ENCODE measurements at places on chromosomes 12 and 14.
A peak's percentile ranks its signal among the peaks of the same experiment; 100 is the strongest.

DNA sequence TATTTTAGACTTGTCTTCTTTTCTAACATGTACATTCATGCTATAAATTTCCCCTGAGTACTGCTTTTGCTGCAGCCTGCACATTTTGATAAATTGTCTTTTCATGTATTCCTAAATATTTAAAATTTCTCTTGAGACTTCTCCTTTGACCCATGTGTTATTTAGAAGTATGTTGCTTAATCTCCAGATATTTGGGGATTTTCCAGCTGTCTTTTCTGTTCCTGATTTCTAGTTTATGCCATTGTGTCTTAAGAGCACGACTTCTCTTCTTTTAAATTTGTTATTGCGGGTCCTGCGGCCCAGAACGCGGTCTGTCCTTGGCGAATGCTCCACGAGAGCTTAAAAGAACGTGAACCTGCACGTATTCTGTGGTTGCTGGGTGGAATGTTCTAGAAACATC is 136.4 kb downstream of the KIF26A start:
- DNase-seq = no peak

DNA sequence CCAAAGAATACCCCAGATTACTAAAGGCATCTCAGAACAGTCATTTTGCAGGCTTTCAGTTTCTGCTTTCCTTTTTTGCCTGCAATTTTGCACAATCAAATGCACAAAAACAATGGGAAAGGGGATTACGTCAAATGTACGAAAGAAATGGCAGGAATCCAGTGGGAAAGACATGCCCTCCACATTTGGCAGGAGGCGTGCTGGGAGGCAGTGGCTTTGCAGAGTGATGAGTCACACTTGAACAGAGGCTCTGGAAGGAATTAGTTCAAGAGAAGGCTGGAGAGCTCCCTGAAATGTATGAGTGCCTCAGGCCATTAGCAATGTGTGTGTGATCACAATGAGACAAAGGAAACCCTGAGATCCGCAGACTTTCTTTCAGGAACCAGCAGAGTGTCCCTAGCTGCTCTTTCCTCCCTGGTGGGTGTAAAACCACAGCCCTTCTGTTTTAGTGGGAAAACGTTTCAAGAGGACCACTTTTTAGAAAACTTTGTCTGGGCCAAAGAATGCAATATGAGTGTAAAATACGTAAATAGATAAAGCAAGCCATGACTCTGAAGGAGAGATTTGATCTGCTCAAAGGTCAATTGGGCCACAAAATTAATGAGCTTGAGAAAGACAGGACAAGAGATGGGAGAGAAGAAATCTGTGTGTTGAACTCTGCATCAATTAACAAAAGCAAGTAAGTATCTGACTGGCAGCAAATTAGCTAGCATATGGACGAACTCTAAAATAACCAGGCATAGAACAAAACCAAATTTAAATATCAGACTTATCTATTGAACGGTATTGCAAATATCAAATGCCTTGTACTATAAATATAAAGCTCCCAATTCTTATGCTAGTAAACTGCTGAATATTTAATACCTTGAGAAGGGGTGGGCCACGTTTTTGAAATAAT is 155.4 kb upstream of the PDE3A start:
- DNase-seq = no peak

DNA sequence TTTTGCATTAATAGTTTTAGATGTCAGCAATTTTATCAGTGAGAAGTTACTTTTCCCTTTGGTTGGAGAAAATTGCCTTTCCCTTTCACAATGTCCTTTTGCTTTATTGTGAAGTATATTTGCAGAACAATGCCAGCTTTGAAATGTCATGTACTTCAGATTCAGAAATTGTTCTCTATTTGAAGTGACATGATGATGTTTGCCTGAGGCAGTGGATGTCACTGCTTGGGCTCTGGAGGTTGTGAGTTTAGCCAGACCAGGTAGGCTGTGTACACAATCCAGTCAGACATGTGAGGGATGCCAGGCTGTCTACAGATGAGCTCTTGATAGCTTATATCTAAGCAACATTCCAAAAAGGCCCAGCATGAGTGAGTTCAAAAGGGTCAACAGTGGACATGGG is 451.9 kb upstream of the FBXO33 start:
- no peak for DNase-seq

DNA sequence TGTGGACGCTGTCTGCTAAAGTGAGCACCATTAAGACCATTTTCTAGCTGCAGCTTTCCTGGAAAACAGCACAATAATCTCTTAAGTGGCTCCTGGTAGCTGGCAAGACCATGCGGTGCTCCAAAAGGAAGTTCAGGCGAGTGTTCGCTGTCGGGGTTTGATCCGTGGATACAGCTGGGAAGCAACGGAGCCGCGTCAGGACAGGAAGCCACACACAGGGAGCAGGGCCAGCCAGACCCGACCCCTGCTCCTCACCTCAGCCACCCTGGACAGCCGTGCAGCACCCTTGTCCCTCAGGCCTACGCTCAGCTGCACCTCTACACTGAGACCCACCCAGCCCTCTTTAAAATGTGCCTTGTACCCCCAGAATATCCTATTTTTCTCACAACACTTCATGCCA is 19.4 kb downstream of the ZFYVE21 start:
- DNase-seq = no peak

DNA sequence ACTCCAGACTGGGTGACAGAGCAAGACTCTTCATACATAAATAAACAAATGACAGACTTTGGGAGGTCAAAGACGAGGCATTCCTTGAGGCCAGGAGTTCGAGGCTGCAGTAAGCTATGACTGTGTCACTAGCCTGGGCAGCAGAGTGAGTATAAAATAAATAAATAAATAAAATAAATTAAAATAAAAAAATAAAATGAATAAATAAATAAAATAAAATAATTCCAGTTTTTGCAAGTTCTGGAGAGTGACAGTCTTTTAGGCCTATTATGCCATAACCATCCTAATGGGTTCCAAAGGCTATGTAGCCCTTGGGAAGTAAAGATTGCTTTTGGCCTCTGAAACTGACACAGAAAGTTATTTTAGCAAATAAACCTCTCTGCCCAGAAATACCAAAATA is 16.5 kb upstream of the NRDE2 start:
- no peak for DNase-seq

- no peak for DNase-seq
These were observed 96.4 kb upstream of the MON2 start for GRCh38 chr12:62370189-62370588.

- DNase-seq = no peak
These were observed 1005.0 kb downstream of the TMTC2 start for GRCh38 chr12:83691730-83692129.

DNA sequence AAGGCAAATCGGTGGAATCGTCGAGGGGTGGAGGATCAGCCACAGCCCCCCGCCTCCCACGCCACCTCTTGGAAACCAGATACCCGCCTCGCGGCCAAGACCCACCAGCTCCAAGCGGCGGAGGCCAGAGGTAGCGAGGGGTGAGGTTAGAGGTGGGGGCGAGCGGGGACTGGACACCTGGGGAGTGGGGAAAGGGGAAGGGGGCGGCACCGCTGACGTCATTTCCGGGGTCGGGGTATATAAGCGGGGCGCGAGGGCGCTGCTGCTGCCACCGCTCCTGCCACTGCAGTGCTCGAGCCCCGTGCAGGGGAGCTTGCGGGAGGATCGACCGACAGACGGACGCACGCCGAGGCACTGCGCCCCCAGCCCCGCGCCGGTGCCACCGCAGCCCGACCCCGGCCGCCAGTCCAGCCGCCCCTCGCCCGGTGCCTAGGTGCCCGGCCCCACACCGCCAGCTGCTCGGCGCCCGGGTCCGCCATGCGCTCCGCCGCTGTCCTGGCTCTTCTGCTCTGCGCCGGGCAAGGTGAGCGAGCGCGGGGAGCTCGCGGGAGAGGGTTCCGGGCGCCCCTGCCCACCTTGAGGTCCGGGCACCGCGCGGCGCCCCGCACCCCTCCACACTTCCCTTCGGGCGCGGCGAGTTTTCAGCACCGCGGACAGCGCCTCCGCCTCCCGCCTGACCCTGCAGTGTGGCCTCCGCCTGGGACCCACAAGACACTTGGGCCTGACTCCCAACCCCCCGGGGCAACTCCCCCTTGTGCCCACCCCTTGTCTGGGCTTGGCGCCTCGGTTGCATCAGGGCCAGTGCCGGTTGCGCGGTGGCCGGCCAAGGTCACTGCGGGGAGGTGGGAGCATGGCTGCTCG is at the start of gene CHGA:
CHGA (plus strand) TSS at position 268 of the 861 bp plus-strand sequence; CDS start at position 478, 210 bp downstream.
- peak; percentile 60 for DNase-seq

- DNase-seq = no peak
These were observed 79.2 kb downstream of the TBC1D30 start for GRCh38 chr12:64903479-64904152.

- no peak for DNase-seq
These were observed 23.5 kb upstream of the GPRC5D start for GRCh38 chr12:12975322-12976077.

DNA sequence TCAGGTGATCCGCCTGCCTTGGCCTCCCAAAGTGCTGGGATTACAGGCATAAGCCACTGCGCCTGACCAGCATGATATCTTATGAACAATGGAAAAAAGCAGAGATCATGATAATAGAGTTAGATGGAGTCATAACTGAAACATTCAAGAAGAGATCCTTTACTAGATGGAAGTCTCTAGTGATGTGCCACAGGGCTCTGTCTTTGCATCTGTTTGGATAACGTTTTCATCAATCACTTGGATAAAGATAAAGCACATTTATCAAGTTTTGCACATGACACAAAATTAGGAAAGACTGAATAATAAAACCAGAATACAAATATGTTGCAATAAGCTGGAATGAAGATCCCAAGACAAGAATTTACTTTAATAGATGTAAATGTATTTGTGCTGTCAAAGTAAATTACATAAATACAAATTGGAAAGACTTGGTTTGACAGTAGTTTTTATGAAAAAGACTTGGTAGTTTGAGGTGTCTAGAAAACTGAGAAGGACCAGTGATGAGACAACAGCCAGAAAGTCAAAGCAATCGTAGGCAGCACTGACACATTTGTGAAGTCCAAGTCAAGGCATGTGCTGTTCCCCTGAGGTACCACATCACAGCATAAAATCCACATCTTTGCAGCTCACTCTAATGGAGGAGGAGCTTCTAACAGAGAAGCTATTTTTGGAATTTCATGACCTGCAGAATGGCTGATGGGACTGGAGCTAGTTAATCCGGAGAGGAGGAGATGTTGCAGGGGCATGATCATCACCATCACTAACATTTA is 28.5 kb downstream of the GPRC5A start:
- DNase-seq = no peak

DNA sequence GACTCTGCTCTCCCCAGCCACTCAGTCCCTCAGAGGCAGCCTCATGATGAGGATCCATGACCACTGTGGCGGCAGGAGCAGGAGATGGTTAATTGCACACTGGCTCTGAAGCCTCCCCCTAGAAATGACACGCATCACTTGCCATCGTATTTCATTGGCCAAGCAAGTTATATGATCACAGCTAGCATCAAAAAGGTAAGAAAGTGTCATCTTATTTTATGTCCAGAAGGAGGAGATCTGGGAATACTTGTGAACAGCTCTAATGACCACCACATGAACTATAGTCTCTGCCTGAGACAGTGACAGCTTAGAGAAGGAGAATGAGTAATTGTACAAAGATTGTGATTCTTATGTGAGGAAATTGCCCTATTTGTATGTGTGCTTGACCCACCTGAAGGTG is 363.4 kb downstream of the NUAK1 start:
- no peak for DNase-seq

DNA sequence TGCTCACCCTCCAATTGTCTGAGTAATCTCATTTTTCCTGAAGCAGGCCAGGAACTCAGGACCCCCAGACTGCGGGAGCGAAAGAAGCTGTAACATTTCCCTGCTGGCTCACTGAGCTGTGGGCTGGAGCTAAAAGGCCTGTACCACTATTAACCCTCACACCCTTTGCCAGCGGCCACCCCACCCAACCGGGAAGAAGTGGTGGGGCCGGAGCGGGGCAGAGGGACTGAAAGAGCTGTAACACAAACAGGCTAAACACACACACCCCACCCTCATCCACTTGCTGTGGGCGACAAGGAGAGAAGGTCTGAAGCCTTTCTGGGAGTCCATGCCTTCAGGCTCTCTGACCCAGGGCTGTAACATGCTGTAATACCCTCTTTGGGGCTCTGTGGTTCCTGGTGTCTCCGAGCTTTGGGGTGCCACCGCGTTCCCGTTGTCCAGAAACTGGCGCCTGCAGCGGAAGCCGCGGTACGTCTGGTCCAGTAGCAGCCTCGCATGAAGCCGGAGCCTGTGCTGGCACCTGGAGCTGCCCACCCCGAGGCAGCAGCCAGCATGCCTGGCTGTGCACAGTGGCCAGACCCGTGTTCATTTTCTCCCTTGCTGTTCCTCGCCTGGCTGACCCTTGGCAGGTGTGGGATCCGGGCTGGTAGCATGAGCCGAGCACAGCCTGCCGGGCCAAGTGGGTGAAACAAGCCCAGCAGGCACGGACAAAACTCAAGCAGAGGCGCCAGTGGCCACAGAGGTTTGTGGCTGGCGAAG is 345.5 kb upstream of the MGAT4C start:
- no peak for DNase-seq

DNA sequence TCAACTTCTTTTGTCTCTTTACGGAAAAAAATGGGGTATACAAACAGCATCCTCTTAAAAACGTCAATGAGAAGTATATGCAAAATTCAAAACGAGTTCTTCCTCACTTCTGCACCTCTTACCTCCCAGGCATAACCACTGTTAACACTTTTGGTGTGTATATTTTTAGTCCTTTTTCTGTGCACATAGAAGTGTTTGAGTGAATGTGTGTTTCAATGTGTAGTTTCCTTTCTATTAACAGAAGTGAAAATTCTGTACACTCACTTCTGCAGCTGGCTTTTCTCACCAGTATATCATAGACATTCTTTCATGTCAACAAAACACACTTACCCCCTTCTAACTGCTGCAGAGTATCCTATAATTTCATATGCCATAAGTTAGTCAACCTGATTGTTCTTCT is 5.4 kb downstream of the UBR7 start:
- no peak for DNase-seq

- DNase-seq = no peak
These were observed 17.5 kb downstream of the ANAPC5 start for GRCh38 chr12:121334513-121335343.

GRCh38 chr12:113970211-113970610 is 4.1 kb upstream of the RBM19 start:
- no peak for DNase-seq

- no peak for DNase-seq
These were observed 309.1 kb downstream of the NRXN3 start for GRCh38 chr14:78479127-78479780.

GRCh38 chr12:111431772-111432171 is 26.0 kb downstream of the SH2B3 start:
- DNase-seq = no peak

DNA sequence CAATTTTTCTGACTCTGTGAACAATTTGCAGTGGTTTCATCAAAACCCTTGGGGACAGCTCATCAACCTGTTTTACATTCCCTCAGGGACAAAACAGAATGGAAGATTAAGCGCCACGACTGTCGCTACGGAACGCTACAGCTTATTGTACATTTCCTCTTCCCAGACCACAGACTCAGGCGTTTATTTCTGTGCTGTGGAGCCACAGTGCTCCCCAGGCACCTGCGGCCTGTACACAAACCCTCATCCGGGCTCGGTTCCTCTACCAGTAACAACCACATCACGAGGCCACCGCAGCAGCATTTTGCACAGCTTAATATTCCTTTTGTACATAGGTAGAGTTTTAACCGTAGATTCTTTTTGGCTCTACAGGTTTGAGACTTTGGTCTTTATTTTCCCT is 397.4 kb upstream of the OR4E1 start:
- peak; percentile 39 for DNase-seq

Measured in stimulated activated CD4-positive, alpha-beta T cell treated with anti-CD3 and anti-CD28 coated beads, Interleukin-2, amount 100 ng/mL, for 24 hours (primary cell).